ENCODE measurements at places on chromosomes 2 and 18. TPM values are rescaled to one million over a fixed set of nuclear protein-coding genes. Genes with fewer than 3 reads are reported as not detected.

Gene POTEI
- polyA plus RNA-seq = 0.26 TPM

GRCh38 chr2:62452701-62453454, 53.1 kb downstream of the TMEM17 start:
- no peaks in the 10 kb centered on the region for H3K36me3 ChIP-seq
- no peak overlapping the region for H3K4me3 ChIP-seq
- no peaks in the 10 kb centered on the region for H3K27me3 ChIP-seq
- no peak overlapping the region for H3K27ac ChIP-seq
- DNase-seq = no peak

DNA sequence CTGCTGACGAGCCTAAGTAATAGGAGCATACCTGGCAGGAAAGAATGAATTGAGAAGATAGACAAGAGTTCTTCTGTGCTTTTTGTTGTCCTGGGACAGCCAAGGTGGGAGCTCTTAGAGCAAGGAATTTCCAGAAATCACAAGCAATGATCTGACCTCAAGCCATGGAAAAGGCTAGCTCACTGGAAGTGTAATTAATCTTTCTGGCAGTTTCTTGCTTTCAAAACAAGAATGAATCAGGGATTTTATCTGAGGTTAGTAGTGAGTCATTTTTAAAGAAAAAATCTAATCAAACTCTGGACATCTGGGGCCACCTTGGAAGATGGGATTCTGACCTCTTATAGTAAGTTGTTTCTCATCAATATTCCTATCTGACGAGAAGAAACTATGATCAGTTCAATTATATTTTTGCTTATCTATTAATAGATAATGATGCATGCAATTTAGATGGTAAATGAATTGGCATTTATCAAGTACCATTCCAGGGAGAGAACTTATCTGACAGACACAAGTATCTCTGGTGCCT, 98.0 kb downstream of the ADCYAP1 start:
- DNase-seq = no peak
- H3K27me3 ChIP-seq = no peaks in the 10 kb centered on the region
- no peaks in the 10 kb centered on the region for H3K36me3 ChIP-seq
- H3K27ac ChIP-seq = no peak overlapping the region
- H3K4me3 ChIP-seq = no peak overlapping the region

DNA sequence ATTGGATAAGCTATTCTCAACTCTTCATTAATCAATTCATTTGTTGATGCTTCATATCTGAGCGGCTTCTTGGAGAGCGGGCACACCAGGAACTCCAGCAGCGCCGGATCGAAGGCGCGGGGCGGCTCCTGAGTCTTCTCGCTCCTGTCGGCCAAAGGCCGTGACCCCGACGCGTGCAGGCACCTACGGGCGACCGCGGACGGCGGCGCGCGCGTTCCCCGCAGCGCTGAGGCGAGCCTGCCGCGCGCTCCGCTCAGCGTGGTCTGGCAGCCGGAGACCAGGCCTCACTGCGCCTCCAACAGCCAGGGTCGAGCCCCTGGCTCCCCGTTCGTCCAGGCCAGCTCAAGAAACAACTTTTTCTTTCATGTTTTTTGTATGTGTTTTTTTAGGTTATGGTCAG, 97.5 kb downstream of the ICA1L start:
- peaks cover 2% of the 10 kb centered on the region for H3K4me1 ChIP-seq
- no peaks in the 10 kb centered on the region for H3K36me3 ChIP-seq
- no peak for DNase-seq
- H3K27ac ChIP-seq = no peak overlapping the region
- no peaks in the 10 kb centered on the region for H3K27me3 ChIP-seq
- H3K4me3 ChIP-seq = no peak overlapping the region

DNA sequence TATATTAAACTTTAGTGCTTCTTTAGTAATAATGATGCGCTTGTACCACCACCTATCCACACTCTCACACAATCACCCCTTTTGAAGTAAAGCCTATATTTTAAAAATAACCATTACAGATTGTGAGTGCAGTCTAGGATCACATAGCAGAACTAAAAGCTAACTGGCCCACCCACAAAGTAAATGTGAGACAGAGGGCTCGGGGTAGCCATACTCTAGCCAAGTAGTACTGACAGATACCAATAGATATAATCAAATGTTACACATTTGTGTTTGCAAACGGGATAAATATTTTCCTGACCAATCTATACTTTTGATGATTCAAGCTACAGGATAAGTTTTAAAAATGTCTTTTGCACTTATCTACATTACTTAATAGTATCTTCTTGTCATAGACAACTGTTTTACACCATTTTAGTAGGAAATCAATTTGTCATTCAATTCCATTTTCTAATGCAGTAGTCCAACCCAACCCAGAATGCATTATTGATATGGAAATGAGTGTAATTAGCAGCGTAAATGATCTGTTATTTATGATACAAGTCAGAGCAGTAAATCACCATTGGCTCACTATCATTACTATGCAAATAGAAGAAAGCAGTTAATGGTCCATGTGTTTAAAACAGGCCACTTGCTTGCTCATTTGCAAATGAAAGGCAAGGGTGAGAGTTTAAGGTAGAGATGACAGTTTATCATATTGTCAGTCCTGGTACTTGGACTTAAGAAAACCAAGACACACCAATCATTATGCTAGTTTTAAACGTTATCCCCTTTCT, 111.8 kb downstream of the ERBB4 start:
- no peak overlapping the region for H3K4me3 ChIP-seq
- H3K4me1 ChIP-seq = no peaks in the 10 kb centered on the region
- H3K27ac ChIP-seq = no peak overlapping the region
- H3K36me3 ChIP-seq = no peaks in the 10 kb centered on the region
- DNase-seq = no peak
- H3K27me3 ChIP-seq = no peaks in the 10 kb centered on the region
